ENCODE measurements at places on chromosomes 1 and 21. TPM values are rescaled to one million over a fixed set of nuclear protein-coding genes. Genes with fewer than 3 reads are reported as not detected.

The LENEP gene
- not detected for total RNA-seq

DNA sequence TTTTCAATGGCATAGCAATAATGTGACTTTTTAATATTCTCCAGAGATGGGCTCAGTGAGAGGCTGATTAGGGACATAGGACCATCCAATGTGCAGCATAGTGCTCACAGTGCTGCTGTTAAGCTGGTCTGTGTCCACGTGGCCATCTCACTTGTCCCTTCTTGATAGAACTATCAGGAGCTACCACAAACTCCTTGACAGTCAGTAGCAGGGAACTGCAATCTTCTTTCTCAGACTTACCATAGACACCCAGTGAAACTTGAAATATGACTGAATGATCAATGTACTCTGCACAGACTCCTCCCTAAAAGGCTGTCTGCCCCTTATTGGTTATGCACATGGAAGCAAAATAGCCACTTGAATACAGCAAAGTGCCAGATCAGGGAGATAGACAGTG lies 64.5 kb upstream of the WARS2 start:
- H3K27ac ChIP-seq: peak overlapping the region; percentile 85
- peak; percentile 13 for DNase-seq
- no peaks in the 10 kb centered on the region for H3K36me3 ChIP-seq
- peaks cover 24% of the 10 kb centered on the region for H3K4me1 ChIP-seq

DNA sequence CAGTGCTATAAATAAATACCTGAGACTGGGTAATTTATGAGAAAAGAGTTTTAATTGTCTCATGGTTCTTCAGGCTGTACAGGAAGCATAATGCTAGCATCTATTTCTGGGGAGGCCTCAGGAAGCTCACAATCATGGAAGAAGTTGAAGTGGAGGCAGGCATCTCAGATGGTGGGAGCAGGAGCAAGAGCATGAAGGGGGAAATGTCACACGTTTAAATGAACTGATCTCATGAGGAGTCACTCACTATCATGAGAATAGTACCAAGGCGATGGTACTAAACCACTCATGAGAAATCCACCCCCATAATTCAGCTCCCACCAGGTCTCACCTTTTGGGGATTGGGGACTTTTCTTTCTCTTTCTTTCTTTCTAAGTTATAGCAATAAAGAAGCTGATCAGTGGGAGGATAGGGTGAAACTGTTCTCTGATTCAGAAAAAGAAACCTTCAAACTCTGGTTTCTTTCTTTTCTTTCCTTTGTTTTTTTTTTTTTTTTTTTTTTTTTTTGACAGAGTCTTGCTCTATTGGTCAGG lies 17.1 kb upstream of the SPAG17 start:
- H3K36me3 ChIP-seq: no peaks in the 10 kb centered on the region
- H3K27ac ChIP-seq: no peak overlapping the region
- H3K27me3 ChIP-seq: no peaks in the 10 kb centered on the region
- H3K4me3 ChIP-seq: no peak overlapping the region

- H3K4me1 ChIP-seq: no peaks in the 10 kb centered on the region
- H3K27ac ChIP-seq: no peak overlapping the region
- no peak overlapping the region for H3K4me3 ChIP-seq
- H3K27me3 ChIP-seq: no peaks in the 10 kb centered on the region
- no peak for DNase-seq
Measured at GRCh38 chr1:180777072-180777689, 135.5 kb upstream of the KIAA1614 start.

GRCh38 chr1:218482683-218483082 lies 137.5 kb downstream of the TGFB2 start:
- H3K4me1 ChIP-seq: peaks cover 34% of the 10 kb centered on the region
- no peaks in the 10 kb centered on the region for H3K36me3 ChIP-seq
- no peaks in the 10 kb centered on the region for H3K27me3 ChIP-seq
- H3K4me3 ChIP-seq: no peak overlapping the region
- DNase-seq: no peak

The RGS16 gene
- 101 TPM for total RNA-seq

The KRTAP19-8 gene
- total RNA-seq: not detected
